SK-N-MC (cell line): ENCODE measurements at places on chromosomes 16 and 17.

GRCh38 chr17:50837980-50838954 lies 2.9 kb downstream of the WFIKKN2 start:
- no peak for DNase-seq

GRCh38 chr16:22861580-22861979 lies 47.6 kb downstream of the HS3ST2 start:
- no peak for DNase-seq

DNA sequence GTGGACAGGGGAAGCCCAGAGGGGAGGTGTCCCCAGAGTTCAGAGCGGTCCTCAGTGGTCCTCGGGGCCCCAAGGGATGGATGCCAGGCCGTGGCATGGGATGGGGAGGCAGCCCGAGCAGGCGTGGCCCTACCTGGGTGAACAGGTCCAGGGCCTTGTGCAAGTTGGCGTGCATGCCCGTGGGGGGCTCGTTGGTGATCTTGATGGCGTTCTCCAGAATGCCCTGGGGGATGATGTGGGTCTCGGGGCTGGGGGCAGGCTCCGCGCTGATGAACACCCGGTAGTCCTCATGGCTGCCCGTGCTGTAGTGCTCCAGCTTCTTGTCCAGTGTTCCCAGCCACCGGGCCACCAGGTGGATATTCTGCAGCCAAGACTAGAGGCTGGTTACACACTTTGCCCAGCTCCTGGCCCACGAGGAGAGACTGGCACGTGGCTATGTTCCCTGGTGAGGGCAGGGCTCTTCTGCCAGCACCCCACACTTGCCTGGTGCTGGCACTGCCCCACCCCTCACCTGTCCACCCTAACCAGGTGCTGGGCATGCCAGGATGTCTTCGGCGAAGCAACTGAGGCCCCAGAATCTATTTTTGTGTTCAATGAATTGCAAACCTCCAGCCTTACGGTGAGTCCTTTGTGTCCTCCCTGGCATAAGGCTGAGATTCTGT lies 59.2 kb downstream of the PGS1 start:
- DNase-seq = no peak

- DNase-seq = no peak
Observed at GRCh38 chr17:75844530-75845057, 390 bp upstream of the UNC13D start.

- no peak for DNase-seq
Observed at GRCh38 chr17:60065136-60065535, 13.6 kb downstream of the HEATR6 start.

- no peak for DNase-seq
Observed at GRCh38 chr17:58575511-58575910, 61.1 kb upstream of the MTMR4 start.

DNA sequence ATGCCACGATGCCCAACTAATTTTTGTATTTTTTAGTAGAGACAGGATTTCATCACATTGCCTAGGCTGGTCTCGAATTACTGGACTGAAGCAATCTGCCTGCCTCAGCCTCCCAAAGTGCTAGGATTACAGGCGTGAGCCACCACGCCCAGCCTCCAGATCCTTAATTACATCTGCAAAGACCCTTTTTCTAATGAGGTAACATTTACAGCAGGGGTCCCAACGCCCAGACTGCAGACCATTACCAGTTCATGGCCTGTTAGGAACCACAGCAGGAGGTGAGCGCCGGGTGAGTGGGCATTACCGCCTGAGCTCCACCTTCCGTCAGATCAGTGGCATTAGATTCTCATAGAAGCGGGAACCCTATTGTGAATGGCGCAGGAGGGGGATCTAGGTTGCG lies 4.0 kb upstream of the RAB11FIP4 start:
- DNase-seq = no peak

- no peak for DNase-seq
Observed at GRCh38 chr16:73015612-73016487, 32.1 kb downstream of the ZFHX3 start.

- DNase-seq = no peak
Observed at GRCh38 chr17:494601-495265, 142.1 kb upstream of the RPH3AL start.

- DNase-seq = no peak
Observed at GRCh38 chr17:58320163-58320558, 8.4 kb downstream of the TSPOAP1 start.

- no peak for DNase-seq
Observed at GRCh38 chr16:17633181-17633951, 162.6 kb upstream of the XYLT1 start.

GRCh38 chr17:20944014-20944865 lies 98.6 kb downstream of the USP22 start:
- DNase-seq = no peak

DNA sequence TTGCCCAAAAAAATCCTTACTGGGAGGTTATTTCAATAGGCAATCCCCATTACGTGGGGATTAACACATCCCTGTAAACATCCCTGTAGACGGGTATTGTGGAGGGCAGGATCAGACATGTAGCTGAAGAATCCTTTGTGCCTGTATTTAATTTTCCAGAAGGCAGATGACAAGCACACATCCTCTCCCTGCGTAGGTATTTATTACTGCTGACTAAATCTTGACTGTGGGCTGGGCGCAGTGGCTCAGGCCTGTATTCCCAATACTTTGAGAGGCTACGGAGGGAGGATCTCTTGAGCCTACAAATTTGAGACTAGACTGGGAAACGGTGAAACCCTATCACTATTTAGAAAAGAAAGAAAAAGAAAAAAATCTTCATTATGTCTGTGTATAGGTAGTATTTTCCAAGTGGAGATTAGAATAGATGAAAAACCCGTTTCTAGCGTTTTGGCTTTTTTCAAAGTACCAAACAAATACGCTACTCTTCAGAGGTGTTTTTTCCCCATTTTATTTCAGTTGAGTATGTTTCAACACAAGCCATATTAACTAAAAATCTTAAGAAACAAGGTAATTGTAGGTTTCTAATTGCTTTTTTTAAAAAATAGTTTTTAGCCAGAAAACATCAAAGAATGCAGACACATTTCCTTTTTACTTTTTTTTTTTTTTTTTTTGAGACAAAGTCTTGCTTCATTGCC lies 1.5 kb upstream of the MARF1 start:
- no peak for DNase-seq

DNA sequence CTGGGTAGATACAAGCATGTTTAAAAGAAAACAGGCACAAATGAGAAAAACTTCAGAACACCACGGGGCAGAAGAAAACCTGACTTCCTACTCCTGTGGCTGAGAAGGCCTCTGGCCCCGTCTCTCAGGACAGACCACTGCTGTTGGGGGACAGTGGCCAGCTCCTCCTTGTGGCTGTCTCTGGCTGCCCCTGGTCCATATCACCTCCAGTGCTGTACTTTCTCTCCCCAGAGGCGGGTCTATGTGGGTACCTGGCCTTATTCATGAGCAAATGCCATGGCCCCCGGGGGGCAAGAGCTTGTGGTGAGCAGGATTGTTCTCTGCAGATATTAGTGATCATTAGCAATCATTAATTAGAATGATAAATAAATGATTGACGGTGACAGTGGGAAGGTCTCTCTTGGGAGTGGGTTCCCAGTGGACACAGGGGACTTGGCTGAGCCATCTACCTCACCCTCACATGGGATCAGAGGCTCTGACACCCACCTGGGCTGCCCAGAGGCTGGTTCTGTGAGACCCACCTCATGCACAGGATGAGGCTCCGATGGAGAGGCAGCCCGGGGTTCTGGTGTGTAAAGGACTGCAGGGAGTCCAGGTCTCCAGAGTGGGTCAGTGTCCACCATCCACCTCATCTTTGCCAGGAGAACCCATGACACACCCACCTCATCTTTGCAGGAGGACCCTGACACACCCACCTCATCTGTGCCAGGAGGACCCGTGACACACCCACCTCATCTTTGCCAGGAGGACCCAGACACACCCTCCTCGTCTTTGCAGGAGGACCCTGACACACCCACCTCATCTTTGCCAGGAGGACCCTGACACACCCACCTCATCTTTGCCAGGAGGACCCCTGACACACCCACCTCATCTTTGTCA lies 30.6 kb upstream of the CBFA2T3 start:
- no peak for DNase-seq

- no peak for DNase-seq
Observed at GRCh38 chr17:74045608-74046280, 157.7 kb upstream of the RPL38 start.

- no peak for DNase-seq
Observed at GRCh38 chr16:22369221-22369811, 5.1 kb downstream of the CDR2 start.

DNA sequence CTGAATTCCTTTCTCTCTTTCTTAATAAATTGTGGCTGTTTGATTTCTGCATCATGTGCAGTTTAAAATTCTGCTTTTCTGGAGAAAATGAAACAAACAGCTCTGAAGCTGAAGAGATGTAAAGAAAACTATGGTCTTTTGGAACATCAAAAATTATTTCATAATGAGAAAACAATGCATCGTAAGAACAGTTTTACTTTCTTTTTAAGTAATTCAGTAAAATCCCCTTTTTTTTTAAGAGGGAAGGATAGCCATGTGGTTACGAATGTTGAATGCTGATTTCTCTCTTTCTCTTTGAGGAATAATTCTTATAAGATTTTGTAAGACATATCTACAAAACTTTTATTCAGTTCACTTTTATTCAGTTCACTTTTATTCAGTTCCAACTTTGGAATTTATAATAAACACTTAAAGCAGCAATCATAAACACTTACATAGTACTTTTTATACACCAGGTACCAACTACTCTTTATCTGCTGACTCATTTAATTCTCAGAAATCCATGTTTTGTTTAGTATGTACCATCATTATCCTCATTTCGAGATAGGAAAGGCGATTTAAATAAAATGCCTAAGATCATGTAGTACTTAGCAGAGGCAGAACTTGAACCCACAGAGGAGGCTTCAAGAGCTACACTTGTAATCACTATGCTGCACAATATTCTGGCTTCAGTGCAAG lies 26.6 kb downstream of the CNTNAP4 start:
- DNase-seq = no peak

GRCh38 chr16:50208460-50208931 lies 55.4 kb downstream of the TENT4B start:
- no peak for DNase-seq

DNA sequence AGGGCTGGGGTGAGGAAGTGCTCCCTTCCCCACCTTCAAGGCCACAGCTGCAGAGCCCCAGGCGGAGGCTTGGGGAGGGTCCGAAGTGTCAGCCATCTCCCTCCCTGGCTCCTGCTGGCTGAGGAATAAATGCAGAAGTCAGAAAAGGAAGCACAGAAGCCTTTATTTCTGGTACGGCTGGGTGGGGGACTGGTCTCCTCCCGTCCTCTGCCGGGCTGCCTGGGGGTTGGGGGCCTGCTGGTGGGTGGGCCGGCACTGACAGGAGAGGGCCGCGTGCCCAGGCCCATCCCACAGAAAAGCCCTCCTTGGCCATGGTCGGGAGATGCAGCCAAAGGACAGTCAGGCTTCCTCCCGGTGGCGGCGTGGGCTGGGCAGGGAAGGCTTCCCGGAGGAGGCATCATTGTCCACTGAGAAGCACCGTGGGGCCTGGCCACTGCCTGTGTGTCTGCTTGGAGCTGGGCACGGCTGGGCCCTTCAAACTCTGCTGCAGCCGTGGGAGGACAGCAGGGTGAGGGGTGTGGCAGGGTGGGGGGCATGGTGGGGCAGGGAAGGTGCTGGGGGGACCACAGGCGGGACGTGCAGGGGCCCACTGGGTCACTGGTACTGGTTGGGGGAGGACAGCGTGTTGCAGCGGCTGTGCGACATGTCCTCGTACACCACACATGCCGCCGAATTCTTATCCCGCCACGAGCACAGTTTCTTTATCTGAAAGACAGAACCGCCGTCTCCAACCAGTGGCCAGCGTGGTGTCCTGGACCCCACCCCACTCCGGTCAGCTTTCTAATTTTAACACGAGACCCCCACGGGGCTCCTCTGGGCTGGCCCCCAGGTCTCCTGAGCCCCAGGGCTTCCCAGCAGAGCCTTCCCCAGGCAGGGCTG lies 2.4 kb downstream of the CD7 start:
- DNase-seq = no peak

DNA sequence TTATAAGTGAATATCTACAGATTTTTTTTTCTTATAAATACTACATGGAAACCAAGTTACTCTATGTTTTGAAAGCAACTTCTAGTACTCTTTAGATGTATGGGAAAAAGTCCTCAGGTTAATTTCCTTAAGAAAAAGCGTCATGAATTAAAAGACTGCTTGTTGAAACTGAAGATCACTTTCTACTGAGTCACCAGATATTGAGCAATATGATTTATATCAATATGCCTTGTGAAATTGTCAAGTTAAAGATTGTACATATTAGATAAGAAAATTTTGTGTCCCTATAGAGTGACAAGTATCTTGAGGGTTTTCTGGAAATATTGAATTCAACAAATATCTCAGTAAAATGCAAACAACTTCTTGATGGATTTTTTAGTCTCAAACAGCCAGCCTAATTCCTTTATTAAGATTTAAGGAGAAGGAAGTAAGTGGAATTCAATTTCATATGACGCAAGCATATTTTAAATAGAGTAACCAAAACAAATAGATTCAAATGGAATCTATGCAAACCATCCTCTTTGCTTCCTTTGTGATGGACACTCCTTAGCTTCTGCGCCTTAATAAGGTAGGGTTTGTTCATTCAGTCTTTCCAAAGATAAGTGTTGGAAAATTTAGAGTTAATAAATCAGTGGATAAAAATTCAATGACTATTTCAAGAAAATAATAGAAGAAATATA lies 16.6 kb downstream of the KRT12 start:
- DNase-seq = no peak

DNA sequence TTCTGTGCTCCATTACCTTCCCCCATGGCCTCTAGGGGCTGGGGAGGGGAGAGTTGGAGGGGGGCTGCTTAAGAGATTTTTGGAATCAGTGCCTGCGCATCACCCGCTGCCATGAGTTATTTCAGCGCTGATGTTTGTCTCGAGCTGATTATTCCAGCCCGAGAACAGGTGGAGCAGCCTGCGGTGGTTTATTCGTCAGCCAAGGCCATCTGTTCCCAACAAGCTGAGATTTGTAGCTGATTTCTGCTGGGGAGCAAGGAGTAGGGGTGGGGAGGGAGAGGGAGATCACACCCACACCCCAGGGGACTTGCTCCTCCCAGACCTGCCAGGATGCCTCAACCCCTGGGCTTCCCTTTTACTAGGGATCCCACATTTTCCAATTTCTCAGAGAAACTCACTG lies 23.1 kb downstream of the PIPOX start:
- DNase-seq = no peak

DNA sequence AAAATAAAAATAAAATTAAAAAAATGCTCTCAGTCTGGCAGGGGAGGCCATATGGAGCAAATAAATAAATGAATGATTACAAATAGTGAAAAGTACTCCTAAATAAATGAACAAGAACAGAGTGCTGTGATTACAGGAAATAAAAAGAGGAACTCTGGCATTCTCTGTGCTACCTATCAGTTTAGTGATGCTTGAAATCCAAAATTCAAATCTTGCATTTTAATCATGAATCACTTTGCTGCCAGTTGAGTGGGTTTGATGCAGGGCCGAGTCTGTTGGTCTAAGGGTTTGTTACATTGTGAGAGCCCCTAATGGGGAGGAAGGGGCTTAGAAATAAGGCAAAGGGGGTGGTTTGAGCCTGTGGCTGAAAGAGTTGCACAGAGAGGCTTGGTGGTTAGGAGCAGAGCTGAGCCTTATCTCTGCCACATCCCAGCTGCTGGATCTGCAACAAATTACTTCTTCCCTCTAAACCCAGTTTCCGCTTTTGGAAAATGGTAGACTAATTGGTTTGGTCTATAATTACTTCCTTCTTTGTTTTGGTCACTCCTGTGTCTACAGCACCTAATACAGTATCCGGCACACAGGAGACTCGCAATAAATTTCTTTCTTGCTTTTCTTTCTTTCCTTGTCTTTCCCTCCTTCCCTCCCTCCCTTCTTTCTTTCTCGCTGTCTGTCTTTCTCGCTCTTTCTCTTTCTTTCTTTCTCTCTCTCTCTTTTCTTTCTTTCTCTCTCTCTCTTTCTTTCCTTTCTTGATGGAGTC lies 6.3 kb upstream of the ABCC1 start:
- no peak for DNase-seq
